ENCODE measurements at places on chromosomes 5 and 9.

DNA sequence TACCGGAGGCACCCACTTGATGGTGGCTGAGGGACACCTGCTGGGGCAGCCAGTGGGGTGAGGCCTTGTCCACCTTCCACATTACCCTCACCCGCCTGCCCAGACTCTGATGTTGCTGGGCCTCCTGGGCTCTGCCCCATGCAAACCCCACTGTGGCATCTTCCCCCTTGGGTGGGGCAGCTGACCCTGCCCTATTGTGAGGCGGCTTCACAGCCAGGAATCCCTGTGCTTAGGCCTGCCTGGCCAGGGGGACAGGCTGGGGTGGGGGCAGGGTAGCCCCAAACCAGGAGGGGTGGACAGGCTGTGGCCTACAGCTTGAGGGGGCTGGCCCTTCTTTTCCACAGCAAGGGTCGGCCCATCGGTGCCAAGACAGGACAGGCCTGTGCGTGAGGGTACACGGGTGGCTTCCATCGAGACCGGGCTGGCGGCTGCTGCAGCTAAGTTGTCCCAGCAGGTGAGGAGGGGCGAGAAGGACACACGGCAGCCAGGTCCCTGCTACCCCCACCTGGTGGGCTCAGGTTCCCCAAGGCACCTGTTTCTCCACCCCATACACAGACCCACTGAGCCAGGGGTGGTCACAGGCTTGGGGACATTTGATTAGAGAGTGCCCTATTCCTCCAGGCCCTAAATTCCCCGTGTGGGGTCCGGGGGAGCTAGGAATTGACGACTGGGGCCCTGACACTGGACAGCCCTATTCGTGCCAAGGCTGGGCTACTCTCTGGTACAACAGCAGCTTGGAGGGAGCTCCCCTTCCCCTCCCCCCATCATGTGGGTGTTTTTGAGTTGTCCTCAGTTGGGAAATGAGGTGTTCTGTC lies 99.2 kb downstream of the PHF2 start:
- DNase-seq, result peak; percentile 3

DNA sequence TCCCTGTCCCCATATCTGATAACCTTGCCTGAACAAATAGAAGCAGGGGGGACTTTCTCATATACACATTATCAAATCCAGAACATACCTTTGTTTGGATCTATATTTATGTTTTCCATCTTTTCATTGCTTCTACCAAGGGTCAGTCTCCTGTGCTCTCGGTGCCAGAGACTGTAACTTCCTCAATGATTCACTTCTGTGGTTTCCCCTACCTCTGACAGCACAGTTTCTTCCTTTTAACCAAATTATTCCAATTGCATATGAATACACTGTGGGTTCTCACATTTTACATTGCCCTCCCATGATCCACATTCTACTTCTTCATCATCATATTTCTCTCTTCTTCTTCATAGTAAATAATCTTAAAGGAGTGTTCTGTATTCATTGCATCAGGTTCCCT lies 32.2 kb downstream of the NMUR2 start:
- no peak for DNase-seq

- DNase-seq, result no peak
Measured at GRCh38 chr9:25353783-25354182, 324.5 kb downstream of the TUSC1 start.

DNA sequence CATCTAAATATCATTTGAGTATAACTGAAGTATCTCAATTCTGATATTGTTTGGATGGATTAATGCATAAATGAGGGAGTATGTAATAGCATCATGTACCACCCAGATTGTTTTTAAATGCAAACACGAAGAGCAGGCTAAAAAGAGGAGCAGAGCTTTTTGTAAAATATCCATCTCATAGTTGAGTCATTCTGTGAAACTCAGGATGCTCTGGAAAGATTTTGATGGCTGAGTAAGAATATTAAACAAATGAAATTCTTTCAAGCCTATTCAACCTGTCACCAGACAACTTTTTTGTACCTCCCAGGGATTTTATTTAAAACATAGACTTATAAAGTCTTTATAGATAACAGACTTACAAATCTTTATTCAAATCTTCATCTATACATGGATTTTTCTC lies 625.9 kb downstream of the TLE4 start:
- no peak for DNase-seq

DNA sequence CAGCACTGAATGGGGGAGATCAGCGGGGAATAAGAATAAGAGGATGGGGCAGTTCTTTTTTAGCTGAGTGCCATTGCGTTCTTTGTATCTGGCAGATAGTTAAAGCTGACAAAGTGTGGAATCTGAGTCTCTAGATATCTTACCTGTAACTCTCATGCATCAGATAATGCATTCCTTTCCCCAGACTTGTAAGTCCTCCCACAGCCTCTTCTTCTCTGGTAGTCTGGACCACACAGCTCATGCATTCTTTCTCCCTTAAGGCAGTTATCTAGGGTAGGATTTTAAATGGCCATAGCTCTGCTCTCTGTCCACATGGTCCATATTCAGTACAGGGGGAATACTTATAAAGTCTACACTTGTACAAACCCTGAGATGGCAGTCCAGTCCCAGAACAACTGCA lies 54.0 kb upstream of the FGF10 start:
- DNase-seq, result no peak

DNA sequence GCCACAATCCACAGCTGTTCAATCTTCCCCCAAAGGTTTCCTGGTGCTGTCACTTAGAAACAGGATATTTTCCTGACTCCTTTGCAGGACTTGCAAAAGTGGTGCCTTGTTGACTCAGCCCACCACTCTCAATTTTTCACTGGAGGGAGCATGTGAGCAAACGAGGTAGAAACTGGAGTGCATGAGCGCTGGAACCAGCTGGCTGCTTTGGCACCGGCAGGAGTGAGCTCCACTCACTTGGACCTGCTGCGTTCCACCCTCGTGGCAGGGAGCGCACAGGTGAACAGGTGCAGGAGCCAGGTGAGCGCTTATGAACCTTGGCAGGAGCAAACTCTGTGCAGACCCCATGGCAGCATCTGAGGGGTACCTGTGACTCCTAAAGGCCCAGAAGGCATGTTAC lies 364.1 kb upstream of the RORB start:
- no peak for DNase-seq

Measured in activated T-cell treated with anti-CD3 and anti-CD28 coated beads, Interleukin-2, amount 50 U/mL, for 4 hours (primary cell).